T-helper 1 cell (primary cell): ENCODE measurements at places on chromosomes 3 and 15.

DNA sequence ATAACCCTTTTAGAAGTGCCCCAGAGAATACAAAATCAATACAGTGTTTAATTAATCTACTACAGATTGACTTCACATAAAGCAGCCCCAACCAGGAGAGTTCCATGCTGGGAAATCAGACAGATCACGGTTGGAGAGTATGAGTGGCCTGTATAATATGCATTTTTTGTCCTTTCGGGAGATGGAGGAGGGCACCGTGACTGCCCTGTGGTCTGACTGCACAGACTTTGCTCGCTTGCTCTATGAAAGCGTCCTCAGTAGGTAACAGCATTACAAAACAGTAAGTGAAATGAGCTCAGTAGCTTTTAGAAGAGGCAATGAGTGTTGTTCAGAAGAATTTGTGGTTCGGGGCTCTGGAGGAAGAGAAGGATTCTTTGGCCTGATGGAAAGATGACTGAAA is 34.2 kb upstream of the SKIL start:
- no peak for DNase-seq

DNA sequence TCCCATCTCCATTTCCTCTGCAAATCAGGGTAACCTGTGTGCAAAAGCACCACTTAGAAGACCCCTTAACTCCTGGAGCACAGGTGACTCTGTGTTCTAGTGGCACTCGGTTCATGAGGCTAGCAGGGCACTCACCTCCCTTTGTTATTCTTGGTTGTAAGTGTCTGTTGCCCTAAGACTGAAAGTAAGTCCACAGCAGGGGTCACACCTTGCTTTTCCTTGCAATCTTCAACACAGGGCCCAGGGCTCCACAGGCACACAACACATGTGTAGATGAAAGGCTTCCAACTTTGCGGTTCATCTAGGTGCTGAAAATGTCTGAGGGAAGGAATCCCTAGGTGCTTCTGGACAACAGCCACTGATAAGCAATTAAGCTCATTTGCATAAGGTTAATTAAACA is 2.9 kb downstream of the RNU6-1 start:
- DNase-seq: no peak

DNA sequence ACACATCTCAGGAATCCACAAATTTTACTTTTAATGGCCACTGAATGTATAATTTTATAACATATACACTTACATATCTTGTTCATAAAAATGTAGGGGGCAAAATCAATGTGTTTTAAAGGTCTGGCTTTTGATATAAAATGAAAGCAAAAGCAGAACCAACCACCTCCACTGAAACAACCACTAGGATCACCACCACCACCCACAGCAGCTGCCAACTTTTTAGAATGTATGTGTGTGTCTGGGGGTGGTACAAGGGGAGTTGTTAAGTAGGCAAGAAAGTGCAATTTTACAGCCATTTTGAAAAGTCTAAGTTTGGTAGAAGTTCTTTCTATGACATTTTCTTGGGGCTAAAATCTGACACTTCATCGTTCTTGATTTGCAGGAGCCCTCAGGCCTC is 44.0 kb downstream of the OTOL1 start:
- DNase-seq: no peak

DNA sequence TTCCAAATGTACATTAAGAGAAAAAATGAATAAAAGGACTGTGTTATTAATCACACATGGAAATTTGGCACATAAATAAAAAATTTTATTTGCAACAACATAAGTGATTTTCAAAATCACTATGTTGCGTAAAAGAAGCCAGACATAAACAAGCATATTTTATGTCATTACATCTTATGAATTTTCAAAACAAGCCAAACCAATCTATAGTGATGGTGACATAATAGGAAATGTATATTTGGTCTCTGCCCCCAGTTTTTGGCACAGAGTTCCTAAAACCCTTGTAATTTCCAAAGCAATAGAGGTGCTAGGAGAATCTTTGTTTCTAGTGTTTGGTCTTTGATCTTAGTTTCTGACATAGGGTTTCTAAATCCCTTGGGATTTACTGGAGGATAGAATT is 543.3 kb downstream of the ZBBX start:
- DNase-seq: no peak

DNA sequence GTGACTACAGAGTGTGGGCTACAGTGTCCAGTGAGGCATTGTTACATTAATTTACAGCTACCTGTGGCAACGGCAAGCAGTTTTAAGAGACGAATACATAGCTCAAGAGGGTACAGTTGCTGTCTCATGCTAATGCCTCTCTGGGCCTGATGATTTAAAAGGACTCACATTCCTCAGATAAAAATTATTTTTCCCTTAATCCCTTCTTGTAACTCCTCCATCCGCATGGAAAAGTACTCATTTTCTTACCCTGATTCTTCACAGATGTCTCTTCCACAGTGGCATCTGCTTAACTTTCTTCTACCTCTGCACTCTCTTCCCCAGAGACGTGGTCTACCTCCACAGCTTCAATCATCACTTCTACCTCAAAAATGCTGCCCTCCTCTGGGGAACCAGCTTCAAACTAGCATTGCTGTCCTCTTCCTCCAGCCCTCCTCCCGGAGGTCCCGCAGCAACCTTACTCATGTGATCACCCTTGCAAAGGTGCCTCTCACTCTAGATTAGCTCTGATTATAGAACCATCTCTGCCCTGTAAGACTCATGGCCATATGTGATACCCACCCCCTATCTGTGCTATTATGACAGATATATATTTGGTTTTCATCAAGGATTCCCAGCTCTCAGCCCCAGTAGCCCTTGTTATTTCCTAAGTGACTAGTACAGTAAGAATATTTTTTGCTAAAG is 21.4 kb upstream of the ABHD17C start:
- no peak for DNase-seq

DNA sequence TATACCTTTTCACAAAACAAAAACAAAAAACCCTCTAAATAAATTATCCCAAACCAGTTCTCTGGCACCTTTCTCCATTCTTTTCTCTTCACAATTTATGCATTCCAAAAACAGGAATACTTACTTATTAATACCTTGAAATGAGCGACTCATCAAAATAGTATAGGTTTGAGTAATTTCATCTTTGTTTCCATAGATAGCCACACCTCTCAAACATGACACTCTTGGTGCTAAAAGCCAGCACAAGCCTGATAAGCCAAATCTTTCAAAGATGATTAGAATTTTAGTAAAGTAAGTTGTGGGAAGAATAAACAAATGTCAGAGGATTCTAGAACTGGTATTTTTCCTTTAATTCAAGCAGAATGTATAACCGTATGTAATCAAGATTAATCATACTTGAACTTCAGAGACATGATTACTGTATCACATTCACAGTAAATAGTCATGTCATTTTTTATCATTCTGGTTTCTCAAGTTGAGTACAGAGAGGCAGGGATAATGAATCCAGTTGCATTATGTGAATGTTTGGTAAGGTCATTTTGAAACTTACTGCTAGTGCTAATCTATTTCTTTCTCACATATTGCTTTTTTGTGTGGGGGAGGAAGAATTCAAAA is 12.1 kb upstream of the WDR5B start:
- DNase-seq: no peak

DNA sequence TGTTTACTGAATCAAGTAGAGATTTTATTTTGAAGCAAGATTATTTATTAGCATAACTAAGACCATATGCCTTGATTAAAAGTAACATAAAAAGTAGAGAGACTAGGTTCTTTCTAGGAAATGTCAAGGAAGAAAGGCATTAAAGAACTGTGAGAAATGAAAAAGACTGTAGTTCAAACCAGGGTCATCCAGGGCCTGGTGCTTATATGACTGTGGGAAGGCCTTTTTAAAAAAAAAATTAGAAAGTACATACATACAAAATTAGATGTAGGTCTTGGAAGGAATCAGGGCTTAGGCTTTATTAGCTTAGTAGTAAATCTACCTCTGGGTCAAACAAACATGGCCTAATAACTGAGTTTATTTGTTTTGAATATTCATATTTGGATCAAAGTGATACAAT is 173.9 kb upstream of the TBL1XR1 start:
- no peak for DNase-seq

- peak; percentile 96 for DNase-seq
These were observed at the start of gene NPTN for GRCh38 chr15:73633111-73633990. Gene NPTN, minus strand, starts transcription at chr15:73633389. Its CDS starts 174 bp downstream, at chr15:73633215.

DNA sequence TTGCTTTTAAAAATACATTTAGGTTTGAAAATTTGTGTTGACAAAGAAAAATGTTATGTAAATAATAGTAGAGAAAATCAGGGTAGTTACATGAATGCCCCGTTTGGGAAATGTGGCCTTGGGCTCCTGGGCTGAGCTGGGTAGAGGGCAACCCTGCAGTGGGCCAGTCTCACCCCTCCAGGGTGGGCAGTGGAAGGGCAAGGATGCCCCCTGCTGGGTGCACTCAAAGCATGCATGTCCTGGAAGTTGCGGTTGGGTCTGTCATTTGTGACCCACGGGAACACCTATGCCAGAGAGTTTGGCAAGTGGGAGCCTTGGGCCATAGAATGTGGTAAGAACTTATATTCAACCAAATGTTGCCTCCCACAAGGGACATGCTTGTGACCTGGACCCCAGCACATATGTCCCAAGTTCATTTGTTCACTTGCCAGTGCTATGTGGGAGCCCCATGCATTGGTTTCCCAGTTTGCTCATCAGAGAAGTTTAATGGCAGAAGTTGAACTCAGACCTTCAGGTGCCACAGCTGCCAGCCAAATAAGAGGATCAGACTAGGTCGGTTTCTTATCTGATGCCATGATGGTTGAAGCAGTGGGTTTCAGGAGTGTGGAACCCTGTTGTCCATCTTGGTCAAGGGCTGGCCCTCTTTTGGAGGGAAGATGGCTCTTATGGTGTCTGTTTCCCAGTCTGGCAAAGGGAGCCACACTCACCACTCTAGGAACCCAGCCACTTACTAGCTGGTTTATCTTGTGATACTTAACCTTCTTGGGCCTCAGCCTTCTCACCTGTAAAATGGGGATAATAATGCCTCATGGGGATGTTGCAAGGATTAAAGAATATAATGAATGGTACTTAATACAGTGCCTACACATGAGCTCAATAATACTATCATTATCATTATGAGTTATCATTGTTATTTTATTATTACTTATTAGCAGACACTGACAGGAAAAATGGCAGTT is 2.5 kb upstream of the PLCB2 start:
- no peak for DNase-seq

- DNase-seq: no peak
These were observed 24.4 kb downstream of the PCSK6 start for GRCh38 chr15:101464999-101465669.

GRCh38 chr15:41832875-41833274 is 5.0 kb downstream of the JMJD7 start:
- no peak for DNase-seq

DNA sequence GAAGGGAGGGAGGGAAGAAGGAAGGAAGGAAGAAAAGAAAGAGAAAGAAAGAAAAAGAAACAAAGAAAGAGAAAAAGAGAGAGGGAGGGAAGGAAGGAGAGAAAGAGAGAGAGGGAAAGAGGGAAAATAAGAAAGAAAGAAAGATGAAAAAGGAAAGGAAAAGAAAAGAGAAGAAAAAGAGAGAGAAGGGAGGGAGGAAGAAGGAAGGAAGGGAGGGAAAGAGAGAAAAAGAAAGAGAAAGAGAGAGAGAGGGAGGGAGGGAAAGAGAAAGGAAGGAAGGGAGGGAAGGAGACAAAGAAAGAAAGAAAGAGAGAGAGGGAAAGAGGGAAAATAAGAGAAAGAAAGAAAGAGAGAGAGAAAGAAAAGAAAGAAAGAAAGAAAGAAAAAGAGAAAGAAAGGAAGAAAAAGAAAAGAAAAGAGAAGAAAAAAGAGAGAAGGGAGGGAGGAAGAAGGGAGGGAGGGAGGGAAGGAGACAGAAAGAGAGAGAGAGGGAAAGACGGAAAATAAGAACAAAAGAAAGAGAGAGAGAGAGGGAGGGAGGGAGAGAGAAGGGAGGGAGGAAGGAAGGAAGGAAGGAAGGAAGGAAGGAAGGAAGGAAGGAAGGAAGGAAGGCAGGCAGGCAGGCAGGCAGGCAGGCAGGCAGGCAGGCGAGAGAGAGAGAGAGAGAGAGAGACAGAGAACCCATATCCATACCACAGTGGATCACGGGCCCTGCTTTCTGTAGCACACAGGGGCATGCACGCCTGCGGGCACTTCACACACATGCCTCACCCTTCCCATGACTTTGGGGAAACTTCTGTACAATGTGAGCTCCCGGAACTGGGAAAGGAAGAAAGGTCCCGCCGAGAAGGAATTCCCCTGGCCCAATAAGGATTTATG is 52.5 kb downstream of the ADCY5 start:
- DNase-seq: no peak

- no peak for DNase-seq
These were observed 316.8 kb downstream of the VPS13C start for GRCh38 chr15:61743345-61743909.

DNA sequence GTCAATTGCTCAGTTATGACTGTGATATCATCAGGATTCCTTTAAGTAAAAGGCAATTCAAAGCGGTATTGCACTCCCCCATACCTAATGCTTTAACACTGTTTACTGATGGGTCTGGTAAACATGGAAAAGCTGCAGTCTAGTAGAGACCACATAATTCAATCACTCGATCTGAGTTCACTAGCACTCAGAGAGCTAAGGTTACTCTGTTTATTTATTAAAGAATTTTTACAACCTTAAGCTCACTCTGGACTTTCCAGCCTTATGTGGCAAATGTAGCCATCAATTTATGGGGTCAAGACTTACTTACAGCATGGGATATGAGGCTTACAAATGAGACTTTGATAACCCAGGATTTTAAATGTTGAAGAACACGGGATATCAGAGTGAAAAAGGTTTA is 18.4 kb upstream of the CCR2 start:
- DNase-seq: no peak

DNA sequence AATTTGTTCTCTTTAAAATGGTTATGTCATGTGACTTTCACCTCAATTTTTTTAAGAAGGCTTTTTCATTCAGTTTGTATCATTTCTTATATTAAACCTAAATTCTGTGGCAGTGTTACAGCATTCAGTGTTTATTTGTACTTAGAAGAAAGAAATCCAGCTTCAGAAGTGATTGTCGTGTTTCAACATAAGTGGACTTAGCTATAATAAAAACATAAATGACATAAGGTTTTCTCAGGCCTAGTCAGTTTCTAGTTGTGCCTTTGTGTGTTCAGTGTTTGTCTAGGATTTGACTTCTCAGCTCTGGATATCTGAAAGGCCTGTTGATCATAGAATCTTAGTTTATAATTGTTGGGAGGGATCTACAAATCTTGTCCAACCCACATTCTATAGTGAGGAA is 80.5 kb downstream of the STT3B start:
- no peak for DNase-seq

- DNase-seq: no peak
These were observed 54.7 kb downstream of the CORO2B start for GRCh38 chr15:68633231-68634121.

DNA sequence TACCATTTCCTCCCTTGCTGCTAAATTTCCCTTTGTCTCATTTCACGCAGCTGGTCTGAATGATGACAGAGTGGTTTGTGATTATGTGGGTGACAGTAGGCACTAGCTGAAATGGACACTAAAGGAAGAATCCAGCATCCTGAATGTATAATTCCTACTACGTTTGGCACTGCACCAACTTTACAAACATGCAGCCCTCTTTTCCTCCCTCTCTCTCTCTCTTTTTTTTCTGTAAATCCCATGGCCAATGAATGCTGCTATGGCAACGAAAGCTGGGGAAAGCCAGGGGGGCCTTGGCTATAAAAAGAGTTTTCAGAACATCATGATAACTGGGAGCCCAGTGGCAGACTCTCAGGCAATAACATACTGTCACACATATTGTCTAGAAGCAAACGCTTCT is 367.2 kb upstream of the AGTR1 start:
- no peak for DNase-seq
